ENCODE measurements at places on chromosomes 2 and 18.

DNA sequence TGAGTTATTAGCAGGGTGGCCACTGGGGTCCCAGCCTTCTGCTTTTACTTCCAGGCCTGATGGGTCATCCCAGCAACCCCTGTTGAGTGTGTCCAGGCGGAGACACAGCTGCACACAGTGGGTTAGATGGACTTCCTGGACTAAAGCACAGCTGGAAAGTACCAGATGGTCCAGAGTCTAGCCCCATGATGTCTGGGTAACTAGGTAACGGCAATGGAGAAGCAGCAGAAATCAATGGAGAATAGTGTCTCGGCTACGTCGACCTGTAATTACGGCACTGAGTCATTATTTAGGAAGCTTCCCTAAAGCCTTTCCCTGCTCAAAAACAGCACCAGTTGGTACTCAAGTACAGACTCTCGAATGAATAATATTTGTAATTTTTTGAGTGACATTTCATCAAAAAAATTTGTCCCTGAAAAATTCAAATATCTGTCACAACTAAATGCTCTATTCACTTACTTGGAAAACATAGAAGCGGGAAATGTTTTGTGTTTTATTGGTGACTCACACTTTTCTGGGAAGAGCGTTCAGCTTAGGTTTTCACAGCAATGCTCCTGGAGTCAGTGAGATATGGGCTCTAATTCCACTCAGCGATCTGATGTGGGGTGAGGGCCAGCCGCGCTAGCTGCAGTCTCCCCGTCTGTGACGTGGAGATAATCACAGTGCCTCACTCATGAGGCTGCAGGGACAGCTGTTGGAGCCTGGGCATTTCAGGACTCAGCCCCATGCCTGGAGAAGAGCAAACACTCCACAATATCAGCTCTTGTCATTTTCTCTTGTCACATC, 16.2 kb upstream of the ARL4C start:
- no peak for DNase-seq

DNA sequence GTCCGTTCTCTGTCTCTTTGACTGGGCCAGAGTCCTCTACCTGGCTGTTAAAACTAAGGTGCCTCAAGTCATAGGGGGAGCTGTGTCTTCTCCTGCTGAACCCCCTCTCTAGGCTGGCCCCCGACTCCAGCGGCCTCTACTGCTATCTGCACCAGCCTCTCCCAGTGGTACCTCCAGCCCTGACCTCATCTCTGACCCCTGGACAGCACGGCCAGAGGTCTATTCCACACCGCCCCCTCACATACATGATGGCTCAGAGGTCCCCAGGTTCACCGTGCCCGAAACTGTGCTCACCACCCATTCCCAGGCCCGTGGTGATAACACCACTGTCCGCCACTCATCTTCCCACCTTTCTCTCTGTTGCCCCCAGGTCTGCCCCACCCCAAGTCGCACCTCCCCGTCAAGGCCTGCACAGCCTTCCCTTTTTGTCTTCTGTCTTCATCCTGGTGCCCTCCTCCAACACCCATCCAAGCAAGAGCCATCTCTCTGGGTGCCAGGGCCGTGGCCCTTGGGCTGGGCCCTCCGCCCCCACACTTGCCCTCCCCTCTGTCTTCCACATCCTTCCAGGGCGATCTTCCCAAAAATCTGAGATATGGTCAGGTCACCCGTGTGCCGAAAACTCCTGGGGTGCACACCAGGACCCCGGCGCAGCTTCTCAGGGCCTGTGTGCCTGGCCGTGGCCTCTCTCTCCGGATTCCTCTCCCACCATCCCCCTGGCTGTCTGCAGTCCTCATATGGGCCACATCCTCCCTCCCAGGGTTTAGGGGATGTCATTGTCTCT, 134.4 kb upstream of the ID2 start:
- no peak for DNase-seq

DNA sequence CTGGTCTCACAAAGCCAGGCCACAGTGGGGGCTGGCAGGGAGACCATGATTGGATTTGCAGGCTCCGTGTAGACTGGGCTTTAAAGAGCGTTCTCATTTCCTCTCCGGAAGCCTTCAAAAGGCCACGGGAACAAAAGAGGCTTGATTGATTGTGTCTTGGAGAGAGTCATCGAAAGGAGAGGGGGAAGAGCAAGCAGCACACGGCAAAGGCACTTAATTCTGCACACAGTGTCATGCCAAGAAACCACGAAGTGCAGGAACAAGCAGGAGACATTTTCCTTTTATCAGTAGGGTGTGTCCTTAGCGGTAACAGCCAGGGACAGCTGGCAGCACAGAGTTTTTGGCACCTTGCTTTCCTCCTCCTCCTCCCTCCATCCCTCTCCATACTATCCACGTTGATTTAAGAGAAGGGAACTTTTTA, 47.7 kb downstream of the GLI2 start:
- DNase-seq = no peak

DNA sequence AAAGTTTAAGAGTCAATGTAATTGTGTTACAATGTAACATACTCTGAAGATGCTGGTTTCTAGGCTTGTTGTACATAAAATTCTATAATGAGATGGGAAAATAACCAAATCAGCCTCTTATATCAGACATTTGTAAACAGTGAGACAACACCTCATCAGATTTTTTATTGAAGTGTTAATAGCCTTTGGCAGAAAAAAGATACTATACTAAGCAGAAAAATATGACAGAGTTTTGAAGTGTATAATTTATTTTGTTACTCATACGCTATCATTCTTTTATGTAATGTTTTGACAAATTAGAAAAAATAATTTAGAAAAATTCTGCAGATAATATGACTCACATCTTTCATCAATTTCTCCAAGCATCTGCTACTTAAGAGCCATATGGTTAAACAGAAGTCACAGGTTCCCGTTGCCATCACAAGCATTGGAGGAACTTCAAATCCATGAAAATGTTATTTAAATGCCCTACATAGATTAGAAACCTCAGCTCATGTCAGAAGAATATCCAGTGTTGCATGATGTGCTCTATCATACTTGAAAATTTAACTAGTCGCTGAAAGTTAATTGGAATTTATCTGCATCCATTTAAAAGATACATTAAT, 535.4 kb downstream of the LRP1B start:
- peak; percentile 28 for DNase-seq

- no peak for DNase-seq
Measured at GRCh38 chr2:84694088-84694622, 177.9 kb downstream of the DNAH6 start.

GRCh38 chr2:120904379-120904778, 168.7 kb downstream of the GLI2 start:
- no peak for DNase-seq

DNA sequence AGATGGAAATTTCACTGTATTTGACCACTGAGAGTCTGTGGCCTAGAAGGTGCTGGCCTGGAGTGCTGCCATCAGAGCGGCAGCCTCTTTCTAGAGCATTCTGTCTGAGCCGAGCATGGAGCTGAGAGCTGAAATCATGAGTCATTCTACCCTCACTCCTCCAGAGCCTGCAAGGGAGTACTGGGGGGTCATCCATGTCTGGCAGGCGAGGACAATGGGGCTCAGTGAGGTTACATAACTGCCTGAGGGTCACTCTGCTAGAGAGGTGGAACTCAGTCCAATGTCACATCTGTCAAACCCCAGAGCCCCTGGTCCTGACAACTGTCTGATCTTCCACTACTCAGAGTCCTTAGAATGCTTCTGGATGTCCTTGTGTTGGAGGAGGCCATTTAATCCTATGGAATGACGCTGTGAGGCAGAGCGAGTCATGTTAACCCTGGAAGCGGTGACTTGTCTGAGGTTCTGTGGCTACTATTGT, 65.3 kb downstream of the HAUS1 start:
- no peak for DNase-seq

Measured in cerebellar nuclear complex (tissue), 1 donor.